Glomerular endothelial cell (primary cell): ENCODE measurements at places on chromosomes 7 and 10. TPM values are rescaled to one million over a fixed set of nuclear protein-coding genes. Genes with fewer than 3 reads are reported as not detected.

Gene ITGB8
- 6.3 and 13.9 TPM in 2 replicates for total RNA-seq

Gene EEPD1
- 4.7 and 6.2 TPM in 2 replicates for total RNA-seq

Gene GHRHR
- total RNA-seq = not detected in 2 replicates

Gene CNPY1
- total RNA-seq = not detected in 2 replicates

Gene ANKRD1
- total RNA-seq = 168 and 436 TPM in 2 replicates

Gene DGKI
- total RNA-seq = 1.4 and 6.2 TPM in 2 replicates

Gene NUTM2B
- total RNA-seq = 0.34 and 0.99 TPM in 2 replicates

Gene PNLIPRP2
- total RNA-seq = not detected in 2 replicates

Gene PALD1
- 94.9 and 197 TPM in 2 replicates for total RNA-seq

Gene GPR15LG
- total RNA-seq = not detected in 2 replicates

Gene OPN1SW
- total RNA-seq = not detected in 2 replicates

Gene SYPL1
- total RNA-seq = 56.7 and 72.2 TPM in 2 replicates

Gene JCAD
- 57.5 and 107 TPM in 2 replicates for total RNA-seq

Gene SEMA3C
- total RNA-seq = 8.6 and 13.1 TPM in 2 replicates

Gene SLC29A3
- total RNA-seq = 3.1 and 6.2 TPM in 2 replicates

Gene FAM25G
- total RNA-seq = not detected in 2 replicates
